Upper lobe of right lung (tissue), 1 donor: ENCODE measurements at places on chromosomes 3 and 15.

DNA sequence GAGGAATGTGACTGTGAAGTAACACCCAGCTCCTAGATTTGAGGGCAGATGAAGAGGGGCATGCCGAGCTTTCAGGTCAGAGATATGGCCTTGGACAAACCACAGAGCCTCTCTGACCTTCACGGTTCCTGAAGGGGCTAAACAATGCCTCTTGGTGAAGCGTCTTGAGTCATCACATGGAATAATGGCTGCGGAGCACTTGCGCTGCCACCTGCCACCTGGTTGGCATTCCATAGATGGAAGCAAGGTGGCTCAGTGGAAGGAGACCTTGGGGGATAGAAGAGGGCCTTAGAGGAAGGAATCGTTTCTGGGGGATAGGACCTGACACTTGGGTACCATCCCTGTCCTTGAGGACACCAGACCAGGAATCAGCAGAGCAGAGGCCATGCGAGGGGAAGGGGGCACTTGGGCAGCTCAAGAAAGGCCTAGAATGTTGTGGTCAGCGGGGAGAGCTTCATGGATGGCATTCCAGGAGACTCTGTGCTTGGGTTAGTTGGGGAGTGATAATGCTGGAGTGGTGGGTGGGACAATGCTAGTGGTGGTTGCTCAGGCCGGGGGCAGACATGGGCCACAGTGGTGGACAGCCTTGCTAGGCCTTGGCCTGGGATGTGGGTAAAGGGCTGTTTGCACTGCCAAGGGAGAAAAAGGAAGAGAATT is 12.6 kb downstream of the MRAS start:
- DNase-seq, result peak; percentile 30

- no peak for DNase-seq
These were observed 319.0 kb downstream of the MECOM start for GRCh38 chr3:169344465-169344864.

DNA sequence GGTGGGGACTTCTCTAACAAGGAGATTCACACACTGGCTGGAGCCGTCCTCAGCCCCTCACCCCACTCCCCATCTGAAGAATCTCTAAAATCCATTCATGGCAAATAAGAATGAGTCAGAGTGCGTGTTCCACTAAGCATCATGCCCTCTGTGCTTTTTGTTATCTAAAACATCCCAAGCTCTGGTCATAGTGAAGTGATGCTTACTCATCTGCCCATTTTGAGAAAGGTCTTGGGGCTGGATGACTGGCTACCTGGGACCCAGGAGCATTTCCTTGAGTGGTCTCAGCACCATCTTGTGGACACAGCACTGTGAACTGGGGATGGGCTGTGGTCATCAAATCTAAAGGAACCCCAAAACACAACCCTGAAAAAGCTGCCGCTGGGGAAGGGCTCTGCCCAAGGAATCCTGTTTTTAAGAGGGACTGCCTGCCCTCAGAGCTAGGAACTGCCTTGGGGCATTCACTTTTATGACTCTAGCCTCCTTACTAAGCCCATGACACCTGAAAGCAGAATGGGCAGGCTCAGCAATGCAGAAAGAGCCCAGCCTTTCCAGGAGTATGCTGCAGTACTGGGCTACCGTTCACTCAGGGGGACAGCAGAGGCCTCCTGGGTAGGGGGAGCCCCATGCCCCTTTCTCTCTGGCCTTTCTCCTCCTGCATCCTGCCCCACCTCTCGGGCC is 53.5 kb downstream of the ZBTB38 start:
- no peak for DNase-seq

DNA sequence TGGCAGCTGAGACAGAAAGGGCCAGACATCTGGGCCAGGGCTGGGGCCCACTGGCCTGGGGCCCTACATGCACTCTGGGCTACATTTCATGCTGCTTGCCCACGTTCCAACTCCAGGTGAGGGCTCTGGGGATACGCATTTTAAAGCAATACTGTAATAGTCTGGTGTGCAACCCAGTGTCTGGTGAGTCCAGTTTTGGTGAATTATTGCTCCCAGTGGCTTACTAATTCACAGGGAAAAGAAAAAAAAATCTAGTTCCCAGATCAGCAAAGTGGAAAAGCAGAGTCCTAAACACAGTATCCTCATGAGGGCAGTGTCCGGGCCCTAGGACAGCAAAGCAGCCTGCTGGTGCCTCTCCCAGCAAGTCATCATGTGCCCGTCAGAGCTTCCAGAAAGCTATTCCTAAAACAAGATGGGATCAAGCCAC is 82.4 kb downstream of the CCNL1 start:
- DNase-seq, result no peak

GRCh38 chr3:22117751-22118346 is 366.8 kb upstream of the ZNF385D start:
- no peak for DNase-seq

- DNase-seq, result no peak
These were observed 61.4 kb downstream of the IL12A start for GRCh38 chr3:160049988-160050387.

DNA sequence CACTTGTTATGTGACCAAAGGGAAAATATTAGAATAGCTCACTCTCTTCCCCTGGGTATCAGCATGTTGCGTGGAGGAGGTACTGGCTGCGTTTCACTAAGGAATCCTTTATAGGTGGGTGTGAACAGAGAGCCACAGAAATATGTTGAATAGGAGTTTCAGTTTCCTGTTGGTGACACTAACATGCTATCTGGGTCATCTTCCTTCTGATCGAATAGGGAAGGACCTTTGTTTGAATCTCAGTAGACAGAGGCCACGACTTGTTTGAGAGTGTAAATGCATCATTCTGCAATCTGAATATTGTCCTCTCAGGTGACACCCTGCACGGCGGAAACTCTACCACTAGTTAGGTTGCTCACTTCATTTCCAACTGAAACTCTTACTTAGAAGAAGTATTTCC is 157.9 kb upstream of the SLC2A2 start:
- DNase-seq, result no peak

DNA sequence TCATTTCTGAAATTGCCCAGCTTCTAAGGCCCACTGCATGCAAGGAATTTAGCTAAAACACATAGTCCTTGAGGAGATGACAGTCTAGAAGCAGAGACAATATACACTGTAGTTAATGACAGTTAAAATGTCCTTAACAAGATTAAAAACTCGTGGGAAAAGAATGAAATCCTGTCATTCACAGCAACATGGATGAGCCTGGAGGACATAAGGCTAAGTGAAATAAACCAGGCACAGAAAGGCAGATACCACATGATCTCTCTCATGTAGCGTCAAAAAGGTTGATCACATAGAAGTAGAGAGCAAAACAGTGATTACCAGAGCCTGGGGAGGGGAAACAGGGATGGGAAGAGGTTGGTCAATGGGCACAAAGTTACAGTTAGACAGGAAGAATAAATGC is 36.3 kb upstream of the GOLGA8J start:
- DNase-seq, result no peak

- DNase-seq, result no peak
These were observed 10.2 kb downstream of the PPARG start for GRCh38 chr3:12299026-12299425.

GRCh38 chr3:99253963-99254355 is 352.5 kb upstream of the DCBLD2 start:
- DNase-seq, result no peak

GRCh38 chr15:61195116-61196002 is 33.7 kb downstream of the RORA start:
- DNase-seq, result no peak

- no peak for DNase-seq
These were observed 439.7 kb upstream of the FRG2C start for GRCh38 chr3:75224412-75224811.

DNA sequence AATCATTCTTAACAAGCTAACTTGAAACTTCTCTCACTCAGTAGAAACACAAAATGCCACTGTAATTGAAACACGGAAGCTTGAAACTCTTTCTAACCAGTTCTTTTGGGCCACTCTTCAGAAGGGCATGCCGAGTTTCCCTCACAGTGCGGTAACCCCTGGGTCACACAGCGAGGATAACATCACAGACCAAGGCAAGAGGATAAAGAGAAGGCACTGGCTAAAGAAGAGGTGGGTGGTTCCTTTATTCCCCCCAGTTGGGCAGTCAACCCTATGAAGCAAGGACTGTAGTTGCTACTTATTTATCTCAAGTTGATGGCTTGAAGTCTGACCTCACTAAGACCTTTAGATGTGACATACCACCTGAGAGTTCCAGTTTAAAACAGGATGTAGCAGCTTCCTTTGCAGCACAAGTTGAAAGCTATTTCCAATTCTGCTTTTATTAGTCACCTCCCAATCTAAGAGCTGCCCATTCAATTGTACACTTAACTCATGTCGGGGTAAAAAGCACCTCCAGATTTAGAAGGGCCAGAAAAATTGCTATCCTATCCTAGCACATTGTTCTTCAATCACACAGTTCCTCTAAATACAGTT is 272.4 kb downstream of the TIGIT start:
- no peak for DNase-seq

GRCh38 chr15:81809543-81809942 is 236.3 kb downstream of the MEX3B start:
- DNase-seq, result no peak

DNA sequence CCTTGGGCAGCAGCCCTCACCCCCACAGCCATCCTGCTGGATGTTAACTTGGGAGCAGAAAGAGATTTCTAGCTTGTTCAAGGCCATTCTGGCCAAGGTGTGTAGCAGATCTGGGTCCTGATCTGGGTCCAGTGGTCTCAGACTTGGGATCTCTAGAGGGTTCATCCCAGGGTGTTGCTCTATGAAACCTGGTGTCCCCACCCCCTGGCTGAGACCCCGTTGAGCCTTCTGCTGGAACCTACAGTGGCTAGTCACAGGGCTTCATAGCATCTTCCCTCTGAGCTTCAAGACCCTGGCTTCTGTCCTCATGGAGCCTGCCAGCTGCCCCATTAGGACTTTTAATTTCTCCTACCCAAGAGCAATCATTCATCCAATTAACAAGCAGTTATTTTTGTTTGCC is 64.3 kb downstream of the EPHB1 start:
- no peak for DNase-seq

- no peak for DNase-seq
These were observed 286.0 kb downstream of the OCA2 start for GRCh38 chr15:27813139-27813538.

- DNase-seq, result no peak
These were observed 162.8 kb upstream of the TPM1 start for GRCh38 chr15:62879770-62880169.

GRCh38 chr15:71612869-71613268 is 197.5 kb upstream of the NR2E3 start:
- DNase-seq, result no peak

- no peak for DNase-seq
These were observed 61.5 kb upstream of the ULK4 start for GRCh38 chr3:42023380-42023779.

GRCh38 chr3:177729956-177730681 is 532.8 kb upstream of the TBL1XR1 start:
- DNase-seq, result no peak

- DNase-seq, result no peak
These were observed 405.8 kb downstream of the IGSF11 start for GRCh38 chr3:118628704-118629341.

DNA sequence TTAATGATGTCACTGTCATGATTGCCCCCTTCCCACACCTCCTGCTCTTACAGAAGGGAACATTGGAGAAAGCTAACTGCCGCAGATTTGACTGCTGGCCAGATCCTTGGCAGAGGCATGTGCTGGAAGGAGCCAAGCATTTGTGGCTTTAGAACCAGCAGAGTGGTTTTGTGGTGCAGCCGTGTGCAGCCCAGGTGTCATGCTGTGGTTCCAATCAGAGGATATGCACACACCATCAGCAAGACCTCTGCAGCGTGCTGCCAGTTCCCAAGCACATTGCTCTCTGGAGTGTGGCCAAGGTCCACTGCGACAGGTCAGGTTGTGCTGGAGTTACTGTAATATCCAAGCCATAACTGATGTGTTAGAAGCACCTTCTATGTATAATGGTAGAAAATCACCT is 61.6 kb downstream of the OTOL1 start:
- no peak for DNase-seq

GRCh38 chr15:53434174-53434678 is 325.2 kb downstream of the WDR72 start:
- DNase-seq, result no peak

DNA sequence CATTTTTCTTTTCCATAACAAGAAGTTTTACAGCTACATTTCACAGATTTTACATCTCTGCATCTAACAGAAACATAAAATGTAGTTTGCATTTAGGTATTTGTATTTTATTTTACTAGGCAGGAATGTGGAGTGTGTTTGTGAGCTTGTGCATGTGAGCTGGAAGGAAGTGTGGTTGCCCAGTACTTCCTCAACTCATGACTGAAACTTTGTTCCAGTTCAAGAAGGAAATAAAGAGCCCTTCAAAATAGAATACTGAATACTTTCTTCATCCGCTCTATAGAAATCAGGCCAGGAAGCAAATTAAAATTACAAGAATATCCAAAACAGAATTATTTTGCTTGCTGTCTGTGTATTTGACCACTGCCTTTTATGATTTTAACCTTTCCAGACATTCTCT is 81.3 kb downstream of the CHL1 start:
- no peak for DNase-seq

DNA sequence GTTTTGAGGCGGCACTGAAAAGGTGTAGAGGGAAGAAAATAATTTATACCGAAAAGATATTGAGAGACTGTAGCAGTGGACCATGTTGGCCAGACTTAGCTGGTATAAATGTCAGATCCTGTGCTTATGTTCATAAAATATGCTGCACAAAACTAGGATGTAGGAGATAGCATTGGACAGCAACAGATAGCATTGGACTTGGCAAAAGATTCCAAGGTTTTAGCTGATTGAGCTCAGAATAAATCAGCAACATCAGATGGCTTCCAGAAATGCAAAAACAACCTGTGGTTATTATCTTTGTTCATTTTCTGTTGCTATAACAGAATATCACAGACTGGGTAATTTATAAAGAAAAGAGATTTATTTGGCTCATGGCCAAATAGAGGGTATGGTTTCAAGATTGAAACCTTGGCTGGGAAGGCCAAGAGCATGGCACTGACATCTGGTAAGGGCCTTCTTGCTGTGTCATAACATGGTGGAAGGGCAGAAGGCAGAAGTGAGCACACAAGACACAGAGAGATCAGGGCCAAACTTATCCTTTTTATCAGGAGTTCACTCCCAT is 34.7 kb downstream of the SLC28A1 start:
- no peak for DNase-seq

DNA sequence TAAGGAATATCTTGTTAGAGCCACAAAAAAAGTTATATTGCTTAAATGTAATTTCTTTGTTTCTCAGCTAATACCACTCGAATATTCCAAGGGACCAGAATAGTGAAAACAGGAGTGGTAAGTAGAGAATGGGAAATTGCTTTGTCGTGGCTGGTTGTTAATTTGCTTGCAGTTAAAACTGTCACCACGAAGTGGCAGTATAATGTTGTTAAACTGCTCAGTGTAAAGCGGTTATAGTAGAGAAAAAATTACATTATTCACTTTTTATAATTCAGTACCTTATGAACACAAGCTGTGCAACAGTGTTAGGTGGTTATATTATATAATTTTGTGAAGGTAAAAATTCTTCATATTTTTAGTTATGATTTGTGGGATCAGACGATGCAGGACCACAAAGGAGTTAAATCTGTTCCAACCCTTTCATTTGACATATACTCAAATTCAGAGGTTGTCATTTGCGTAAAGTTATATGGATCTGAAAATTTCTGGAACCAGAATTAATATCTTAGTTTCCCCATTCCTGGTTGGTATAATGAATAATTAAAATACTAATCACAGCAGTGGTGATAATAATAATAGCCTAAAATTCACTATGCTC is 171.8 kb downstream of the FEZF2 start:
- DNase-seq, result no peak

GRCh38 chr3:79047581-79047980 is 720.2 kb downstream of the ROBO1 start:
- DNase-seq, result no peak
